ENCODE measurements at places on chromosomes 11 and 22. TPM values are rescaled to one million over a fixed set of nuclear protein-coding genes. Genes with fewer than 3 reads are reported as not detected.

The CLTCL1 gene
- 12.4 TPM for total RNA-seq

DNA sequence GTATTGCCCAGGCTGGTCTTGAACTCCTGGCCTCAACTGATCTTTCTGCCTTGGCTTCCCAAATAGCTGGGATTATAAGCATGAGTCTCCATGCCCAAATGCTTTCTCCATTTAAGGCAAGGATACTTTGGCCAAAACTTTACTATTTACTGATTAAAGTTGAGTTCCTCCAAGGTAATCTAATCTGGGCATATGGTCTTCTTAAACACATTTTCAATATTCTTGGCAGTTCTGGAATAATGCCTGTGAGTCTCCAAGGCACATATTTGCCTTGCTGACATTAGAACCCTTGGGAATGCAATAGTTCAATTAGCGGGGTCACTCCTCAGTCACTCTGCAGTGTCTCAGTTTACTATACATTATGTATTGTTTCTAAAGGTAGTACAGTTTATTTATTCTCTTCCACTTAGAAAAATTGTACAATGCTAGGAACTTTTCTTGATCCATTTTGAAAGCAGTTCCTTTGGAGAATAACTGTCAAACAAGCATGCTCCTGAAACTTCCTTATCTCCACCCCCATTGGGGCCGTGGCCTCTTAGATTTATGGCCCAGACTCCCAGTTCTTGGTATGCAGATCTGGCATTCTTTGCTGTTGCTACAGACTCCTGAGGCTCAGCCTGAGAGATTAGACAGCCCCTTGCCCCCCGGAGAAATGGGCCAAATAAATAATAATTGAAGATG, 13.1 kb upstream of the RAB38 start:
- H3K4me1 ChIP-seq: no peaks in the 10 kb centered on the region
- no peak overlapping the region for H3K4me3 ChIP-seq
- H3K27me3 ChIP-seq: no peaks in the 10 kb centered on the region
- H3K36me3 ChIP-seq: no peaks in the 10 kb centered on the region
- no peak for DNase-seq

DNA sequence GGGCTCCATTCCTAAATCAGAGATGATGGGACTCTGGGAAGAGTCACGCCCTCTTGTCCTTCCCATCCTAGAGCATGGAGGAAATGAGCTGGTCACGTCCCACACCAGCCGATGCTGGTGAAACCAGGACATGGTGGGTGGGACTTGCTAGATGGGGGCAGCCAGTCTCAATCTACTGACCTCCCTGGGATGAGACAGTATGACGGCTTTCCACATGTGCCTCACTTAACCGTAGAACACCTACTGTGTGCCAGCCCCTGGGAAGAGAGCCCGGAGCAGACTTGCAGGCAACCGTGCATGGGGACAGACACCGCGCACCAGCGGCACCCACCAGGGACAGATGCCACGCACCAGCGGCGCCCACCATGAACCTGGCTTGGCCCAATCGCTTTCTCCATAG, 3.8 kb downstream of the OSBPL5 start:
- H3K4me3 ChIP-seq: no peak overlapping the region
- H3K27me3 ChIP-seq: peaks cover 36% of the 10 kb centered on the region
- H3K36me3 ChIP-seq: no peaks in the 10 kb centered on the region
- no peak for DNase-seq
- no peak overlapping the region for H3K27ac ChIP-seq

GRCh38 chr11:40302669-40303068, 1156.8 kb downstream of the LRRC4C start:
- H3K4me1 ChIP-seq: peaks cover 2% of the 10 kb centered on the region
- no peaks in the 10 kb centered on the region for H3K27me3 ChIP-seq
- no peak for DNase-seq
- no peaks in the 10 kb centered on the region for H3K36me3 ChIP-seq

GRCh38 chr11:74672332-74672955, 58.8 kb downstream of the CHRDL2 start:
- no peak for DNase-seq
- no peak overlapping the region for H3K4me3 ChIP-seq
- no peak overlapping the region for H3K27ac ChIP-seq
- H3K4me1 ChIP-seq: no peaks in the 10 kb centered on the region
- H3K36me3 ChIP-seq: no peaks in the 10 kb centered on the region
- H3K27me3 ChIP-seq: no peaks in the 10 kb centered on the region

DNA sequence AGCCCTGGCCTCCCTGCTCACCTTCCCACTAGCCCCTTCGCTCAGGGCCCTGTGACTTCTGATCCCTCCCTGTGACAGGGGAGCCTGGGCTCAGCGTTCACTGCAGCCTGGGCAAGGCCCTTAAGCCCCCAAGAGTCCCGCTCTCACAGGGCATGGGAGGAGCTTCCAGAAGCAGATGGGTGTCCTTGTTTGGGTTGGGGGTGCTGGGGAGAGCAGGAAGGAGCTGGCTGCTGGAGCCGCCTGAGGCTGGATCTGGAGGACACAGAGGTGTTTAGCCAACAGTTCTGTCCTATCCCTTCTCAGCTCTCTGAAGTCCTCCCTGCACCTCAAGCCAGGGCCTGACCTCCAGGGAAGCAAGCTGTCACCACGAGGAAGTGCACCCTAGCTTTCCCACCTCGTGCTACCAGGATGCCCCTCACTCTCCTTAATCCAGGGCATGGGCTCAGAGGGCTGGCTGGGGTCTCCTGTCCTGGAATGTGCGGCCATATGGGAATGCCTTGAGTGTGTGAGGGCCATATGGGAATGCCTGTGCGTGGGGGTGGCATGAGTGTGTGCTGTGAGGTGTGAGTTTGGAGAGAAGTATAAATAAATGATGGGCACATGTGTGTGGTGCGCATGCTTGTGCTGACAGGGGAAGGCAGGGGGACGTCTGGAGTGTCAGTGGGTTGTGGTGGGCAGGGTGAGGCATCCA, 25.0 kb upstream of the TUB start:
- H3K27me3 ChIP-seq: no peaks in the 10 kb centered on the region
- no peak overlapping the region for H3K4me3 ChIP-seq
- no peaks in the 10 kb centered on the region for H3K36me3 ChIP-seq
- DNase-seq: no peak
- no peak overlapping the region for H3K27ac ChIP-seq
